Activated CD4-positive, alpha-beta memory T cell treated with anti-CD3 and anti-CD28 coated beads, Interleukin-2, amount 10 ng/mL, durations not matched to agents 7 days and 5 days (primary cell): ENCODE measurements at places on chromosomes 1 and 21. TPM values are rescaled to one million over a fixed set of nuclear protein-coding genes. Genes with fewer than 3 reads are reported as not detected.

The PPP1R8 gene
- 48.5 TPM for total RNA-seq

The RPS6KA1 gene
- 175 TPM for total RNA-seq

DNA sequence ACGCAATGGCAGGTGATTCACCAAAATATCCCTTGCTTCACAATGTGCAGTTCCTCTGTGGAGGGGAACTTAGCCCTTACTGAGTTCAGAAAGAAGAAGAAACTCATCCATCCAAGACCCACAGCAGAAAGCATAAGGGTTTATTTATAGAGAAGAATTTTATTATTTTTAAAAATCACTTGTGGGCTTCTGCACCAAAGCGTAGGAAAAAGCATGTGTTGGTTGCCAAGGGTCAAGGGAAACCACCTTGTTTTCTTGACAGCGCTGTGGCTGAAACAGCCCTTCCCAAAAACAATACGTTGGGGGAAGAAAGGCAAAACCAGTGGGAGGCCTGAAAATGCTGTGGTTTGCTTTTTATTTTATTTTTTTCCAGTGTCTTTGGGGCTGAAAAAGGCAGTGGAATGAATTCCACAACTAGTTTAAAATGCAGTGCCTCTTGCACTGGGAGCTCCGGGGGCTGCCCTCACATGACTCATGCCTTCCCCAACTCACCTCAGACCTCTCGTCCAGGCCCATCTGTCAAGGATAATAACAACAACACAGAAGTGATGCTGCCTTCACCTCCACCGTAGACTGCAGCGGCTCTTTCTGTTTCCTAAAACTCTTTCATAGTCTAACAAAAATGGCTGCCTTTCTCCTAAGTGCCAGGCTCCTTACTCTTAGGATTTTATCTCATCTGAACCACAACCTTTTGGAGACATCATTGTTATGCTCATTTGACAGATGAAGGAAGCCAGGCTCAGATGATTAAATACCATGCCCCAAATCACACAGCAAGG is 224.2 kb upstream of the JUN start:
- DNase-seq, result no peak

GRCh38 chr1:210677533-210677932 is 348.8 kb downstream of the HHAT start:
- DNase-seq, result no peak

- no peak for DNase-seq
These were observed 5.8 kb downstream of the ATP1B1 start for GRCh38 chr1:169112241-169112640.
